ENCODE measurements at places on chromosomes 1 and 21.

DNA sequence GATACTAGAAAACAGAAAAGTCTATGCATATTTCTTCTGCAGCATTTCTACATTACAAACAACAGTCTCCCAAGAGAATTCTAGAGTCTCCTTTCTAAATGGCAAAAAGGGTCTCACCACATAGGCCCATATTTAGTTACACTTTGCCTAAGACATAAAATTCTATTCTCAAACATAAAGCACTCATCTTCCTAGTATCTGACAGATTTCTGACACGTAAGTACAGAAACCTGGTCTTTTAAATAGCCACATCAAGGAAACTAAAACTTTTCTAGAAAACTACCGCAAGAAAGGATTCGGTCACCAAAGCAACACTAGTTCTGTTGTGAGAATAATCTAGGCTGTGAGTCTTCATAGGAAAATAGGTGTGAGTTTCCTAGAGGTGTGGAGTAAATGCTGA is 33.6 kb upstream of the CTSK start:
- no peak for DNase-seq

DNA sequence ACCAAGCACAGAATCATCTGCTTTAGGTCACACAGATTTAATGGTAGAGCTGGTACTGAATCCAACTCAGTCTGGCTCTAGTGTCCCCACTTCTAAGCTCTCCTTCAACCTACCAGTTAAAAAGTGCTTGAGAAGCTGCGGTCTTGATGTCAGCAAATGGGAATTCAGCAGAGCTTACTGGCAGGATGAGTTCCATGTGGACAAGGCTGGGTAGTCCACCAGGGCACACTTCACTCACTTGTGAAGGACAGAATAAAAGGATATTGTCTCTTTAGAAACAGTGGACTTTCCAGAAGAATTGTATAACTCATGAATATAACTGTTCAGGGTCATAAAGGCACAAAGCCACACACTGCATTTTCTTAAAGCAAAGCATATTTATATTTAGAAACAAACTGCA is 35.1 kb upstream of the GUCA2B start:
- DNase-seq, result no peak

DNA sequence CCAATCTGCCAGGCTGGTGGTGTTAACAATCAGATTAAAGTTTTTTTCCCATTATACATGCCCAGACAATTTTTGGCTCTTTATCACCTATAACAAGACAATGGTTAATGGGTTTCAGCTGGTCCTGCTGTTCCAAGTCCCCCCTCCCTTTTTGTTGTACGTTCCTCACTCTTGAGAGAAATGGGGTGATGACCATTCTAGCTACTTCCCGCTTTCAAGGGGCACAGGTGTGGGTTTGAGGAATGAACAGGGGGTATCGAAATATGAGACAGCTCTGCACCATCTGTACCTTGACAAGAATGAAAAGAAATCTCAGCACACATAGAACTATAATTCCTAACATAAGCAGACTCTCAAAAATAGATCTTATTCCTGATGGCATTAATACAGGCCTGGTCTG is 326.8 kb downstream of the PTPRU start:
- DNase-seq, result peak; percentile 11

DNA sequence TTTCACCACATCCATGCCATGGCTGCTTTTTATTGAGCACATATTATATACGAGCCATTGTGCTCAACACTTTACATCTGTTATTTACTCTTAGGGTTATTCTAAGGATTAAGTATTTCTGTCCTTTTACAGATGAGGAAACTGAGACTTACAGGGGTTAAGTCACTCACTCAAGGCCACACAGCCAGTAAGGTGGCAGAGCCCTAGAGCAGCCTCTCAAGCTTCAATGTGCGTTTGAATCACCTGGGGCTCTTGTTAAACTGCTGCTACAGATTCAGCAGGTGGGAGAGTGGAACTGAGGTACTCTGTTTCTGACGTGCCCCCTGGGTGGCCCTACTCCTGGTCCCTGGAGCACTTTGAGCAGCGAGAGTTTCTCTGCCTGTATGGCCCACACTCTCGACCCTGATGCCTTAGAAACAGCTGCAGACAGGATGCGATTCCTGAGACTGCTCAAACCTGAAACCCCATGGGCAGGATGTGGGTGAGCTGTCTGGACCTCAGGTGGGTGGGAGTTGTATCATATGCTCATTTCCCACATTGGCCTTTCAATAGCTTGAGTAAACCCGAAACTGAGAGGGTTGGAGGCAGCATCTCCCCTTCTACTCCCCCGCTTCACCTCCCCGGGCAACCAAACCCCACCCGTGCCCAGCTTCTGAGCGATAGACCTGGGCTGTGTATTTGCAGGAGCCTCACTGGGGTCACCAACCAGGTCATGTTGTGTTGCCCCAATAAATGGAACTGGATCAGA is 59.3 kb downstream of the MAN1C1 start:
- DNase-seq, result no peak

- no peak for DNase-seq
Measured at GRCh38 chr1:228036701-228037231, 30.0 kb downstream of the WNT3A start.

GRCh38 chr21:35563885-35564451 is 496.4 kb downstream of the SETD4 start:
- DNase-seq, result peak; percentile 66

DNA sequence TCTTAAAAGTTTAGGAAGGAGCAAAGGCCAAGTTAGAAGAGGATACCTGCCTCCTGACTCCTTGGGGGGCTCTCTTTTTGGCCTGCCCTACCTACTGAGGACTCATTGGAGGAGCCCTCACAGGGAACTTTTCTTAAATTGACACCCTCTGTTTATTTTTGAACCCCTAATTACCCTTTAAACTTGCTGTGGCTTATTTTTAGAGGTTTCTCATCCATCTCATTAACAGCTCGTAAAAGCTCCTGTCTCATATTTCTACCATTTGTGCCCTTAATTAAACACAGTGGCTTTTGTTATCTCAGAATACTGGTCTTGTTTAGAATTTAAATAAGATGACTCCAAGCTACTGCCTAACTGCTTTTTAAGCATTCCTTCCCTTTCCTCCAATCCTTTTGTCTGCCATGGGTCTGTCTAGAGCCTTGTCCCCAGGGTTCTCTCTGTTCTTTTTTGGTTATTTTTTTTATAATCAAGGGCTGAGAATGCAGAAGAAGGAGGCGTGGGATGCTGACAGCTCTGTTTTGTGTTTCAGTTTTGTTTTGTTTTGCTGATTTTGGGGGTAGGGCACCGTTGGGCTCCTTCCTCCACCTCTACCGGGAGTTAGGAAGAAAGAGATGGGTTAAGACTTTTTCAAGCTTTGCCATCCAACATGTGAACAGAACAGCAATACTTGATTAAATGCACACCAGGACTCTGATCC is 78.0 kb downstream of the SYT6 start:
- no peak for DNase-seq

DNA sequence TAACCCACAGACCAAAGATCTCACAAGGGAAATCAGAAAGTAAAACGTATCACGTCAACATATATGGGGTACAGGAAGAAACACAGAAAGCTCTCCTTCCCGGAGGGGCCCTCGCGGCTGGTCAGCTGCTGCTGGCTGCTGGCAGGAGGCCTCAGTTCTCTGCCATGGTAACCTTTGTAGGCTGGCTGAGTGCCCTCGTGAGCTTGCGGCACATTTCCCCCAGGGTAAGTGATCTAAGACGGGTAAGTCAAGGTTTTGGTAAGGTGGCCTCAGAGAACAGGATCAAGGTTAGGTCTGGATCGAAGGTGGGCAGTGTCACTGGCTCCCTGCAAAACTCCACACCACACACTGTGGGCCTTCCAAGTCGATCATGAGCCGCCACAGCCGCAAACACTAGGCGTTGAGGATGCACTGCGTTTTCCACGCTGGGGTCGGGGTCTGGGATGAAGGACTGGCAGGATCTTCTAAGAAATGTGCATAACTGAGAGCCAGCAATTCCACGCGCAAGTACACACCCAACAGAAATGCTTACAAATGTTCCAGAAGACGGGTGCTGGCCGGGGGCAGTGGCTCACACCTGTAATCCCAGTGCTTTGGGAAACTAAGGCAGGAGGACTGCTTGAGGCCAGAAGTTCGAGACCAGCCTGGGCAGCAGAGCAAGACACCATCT is 33.9 kb downstream of the WDR4 start:
- no peak for DNase-seq

- DNase-seq, result no peak
Measured at GRCh38 chr21:42031816-42032215, 21.7 kb upstream of the ZBTB21 start.

- no peak for DNase-seq
Measured at GRCh38 chr21:36926989-36927718, 39.3 kb downstream of the HLCS start.

GRCh38 chr1:247529771-247530355 is 6.4 kb downstream of the OR2C3 start:
- no peak for DNase-seq

GRCh38 chr1:45395051-45395450 is 54.8 kb upstream of the MUTYH start:
- no peak for DNase-seq

DNA sequence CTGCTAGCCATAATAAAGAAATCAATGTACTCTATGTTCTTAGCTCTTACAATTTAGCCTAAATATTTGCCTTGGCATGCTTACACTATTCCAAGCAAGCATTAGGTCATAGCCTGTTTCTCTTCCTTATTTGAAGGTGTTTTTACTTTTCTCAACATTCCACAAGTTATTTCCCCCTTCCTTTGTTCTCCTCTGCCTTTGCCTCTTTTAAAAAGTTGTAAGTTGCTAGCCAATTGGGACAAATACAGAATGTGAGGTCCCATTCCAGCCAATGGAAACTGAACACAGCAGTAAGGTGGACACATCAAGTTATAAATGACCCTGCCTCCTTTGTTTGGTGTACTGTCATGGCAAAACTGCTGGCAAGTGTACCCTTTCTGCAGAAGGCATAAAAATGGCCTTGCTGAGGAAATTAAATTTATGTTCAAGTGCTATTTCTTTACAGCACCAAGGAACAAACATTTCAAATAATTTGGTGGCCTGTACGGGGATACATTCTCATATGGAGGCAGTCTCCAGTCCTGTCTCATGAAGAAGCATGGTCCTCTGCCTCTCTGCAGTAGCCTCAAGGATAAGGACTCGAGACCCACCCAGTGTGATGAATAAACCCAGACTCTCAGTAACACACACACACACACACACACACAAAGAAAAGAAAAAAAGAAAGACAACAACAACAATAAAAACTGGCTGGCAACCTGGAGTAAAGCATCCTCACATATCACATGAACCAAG is 28.8 kb upstream of the FMO1 start:
- DNase-seq, result no peak

DNA sequence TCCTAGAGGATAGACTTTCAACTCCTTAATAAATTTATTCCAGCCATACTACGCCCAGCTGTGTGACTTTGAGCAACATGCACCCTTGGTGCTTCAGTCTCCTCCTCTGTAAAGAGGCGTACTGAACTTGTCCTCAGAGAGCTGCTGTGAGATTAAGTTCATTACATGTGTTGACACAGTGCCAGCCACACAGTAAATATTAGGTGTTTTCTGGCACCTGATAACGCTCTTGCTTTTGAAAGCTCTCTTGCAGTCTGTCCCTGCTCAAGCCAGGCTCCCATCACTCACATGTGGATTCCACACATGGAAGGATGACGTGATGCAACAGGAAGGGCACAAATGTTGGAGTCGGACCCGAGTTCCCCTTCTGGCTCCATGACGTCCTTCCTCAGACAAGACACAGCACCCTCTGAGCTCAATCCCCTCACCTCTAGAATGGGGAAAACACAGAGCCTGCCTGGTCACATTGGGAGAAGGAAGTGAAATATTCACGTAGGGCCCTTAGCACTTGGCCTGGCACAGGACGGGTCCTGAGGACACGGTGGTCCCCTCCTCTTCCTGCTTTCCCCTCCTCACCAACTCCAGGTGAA is 7.7 kb downstream of the IFNLR1 start:
- DNase-seq, result no peak

GRCh38 chr1:10515976-10516750 is 41.4 kb downstream of the PEX14 start:
- DNase-seq, result no peak

DNA sequence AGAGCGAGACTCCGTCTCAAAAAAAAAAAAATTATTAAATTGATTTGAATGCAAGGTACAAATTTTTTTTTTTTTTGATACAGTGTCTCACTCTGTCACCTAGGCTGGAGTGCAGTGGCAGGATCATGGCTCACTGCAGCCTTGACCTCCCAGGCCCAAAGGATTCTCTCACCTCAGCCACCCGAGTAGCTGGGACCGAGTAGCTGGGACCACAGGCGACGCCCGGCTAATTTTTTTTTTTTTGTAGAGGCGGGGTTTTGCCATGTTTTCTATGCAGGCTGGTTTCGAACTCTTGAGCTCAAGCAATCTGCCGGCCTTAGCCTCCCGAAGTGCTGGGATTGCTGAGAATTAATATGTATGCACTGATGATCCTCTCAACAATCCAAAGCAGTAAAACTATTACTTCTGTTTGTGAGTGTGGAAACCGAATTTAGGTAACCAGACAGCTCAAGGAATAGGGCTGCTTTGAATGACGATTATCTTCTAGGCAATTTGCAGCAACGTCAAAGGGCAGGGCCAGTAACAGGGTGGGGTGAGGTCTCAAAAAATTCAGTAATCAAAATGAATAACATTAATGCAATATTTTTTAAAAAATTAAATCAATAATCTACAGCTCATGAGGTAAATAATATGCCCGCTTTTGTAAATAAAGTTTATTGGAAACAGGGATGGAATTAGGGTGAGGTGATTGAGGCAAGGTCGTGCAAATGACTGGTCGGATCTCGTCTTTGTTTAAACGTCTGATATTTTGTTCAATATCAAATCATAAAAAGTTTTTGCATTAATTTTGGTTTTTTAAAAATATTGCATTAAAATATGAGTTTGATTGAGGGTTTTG is 1.2 kb downstream of the CLSPN start:
- DNase-seq, result peak; percentile 16

DNA sequence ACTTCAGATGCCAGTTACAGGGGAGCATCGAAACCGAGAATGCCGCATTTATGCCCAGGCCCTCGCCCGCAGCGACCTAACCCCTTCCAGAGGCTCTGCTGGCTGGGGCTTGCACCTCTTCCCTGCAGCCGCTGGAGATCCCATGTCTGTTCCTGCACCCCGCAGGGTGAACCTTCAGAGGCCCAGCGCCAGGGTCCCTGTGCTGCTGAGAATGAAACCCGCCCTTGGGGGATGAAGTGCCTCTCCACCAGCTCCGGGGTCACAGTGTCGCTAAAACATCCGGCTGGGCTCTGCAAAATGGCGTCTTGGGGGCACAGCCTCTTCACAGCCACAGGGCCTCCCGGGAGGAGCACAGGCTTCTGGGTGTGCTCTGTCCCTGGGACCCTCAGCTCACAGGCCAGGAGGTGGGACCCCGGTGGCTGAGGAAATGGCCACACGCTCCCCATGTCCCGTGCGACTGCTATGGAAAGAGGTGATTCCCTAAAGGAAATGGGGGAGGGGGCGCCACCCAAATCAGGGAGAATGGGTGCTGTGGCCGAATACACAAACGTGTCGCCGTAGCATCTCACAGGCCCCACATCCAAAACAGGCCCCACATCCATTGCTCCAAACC is 39.9 kb upstream of the TSPEAR start:
- DNase-seq, result no peak

Data from ELR (cell line).